GM13977 (cell line): ENCODE measurements at places on chromosomes 4 and X.

DNA sequence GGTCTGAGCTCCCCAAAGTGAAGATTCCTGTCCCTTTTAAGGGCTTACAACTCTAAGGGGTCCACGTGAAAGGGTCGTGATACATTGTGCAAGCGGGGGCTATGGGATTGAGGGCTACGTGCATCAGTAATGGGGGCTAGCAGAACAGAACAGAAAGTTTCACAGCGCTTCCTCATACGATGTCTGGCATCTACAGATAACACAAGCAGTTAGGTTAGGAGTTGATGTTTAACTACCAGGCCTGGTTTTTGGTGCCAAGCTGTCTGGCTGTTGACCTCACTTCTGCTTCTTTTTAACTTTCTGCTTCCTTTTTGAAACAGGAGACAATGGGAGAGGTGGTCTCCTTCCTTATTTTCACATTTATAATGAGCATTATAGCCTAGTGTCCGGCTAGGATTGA lies 368.6 kb upstream of the CXorf51A start:
- DNase-seq = no peak

DNA sequence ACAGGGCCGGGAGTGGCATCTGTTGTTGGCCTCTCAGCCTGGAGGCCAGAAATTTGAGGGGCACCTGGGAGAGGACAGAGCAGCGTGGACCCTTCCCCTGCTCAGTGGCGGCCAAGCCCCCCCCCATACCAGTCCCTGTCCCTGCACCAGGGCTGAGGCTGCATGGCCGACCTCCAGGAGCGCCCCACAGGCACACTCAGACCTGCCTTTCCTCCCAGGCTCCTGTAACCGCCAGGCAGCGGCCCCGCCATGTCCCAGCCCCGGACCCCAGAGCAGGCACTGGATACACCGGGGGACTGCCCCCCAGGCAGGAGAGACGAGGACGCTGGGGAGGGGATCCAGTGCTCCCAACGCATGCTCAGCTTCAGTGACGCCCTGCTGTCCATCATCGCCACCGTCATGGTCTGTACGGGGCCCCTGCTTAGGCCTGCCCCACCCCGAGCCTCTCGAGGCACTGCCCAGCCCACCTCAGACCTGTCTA lies 15.3 kb downstream of the TMEM175 start:
- no peak for DNase-seq

- DNase-seq = peak; percentile 14
Measured at GRCh38 chrX:28177202-28177601, 196.0 kb upstream of the DCAF8L1 start.

DNA sequence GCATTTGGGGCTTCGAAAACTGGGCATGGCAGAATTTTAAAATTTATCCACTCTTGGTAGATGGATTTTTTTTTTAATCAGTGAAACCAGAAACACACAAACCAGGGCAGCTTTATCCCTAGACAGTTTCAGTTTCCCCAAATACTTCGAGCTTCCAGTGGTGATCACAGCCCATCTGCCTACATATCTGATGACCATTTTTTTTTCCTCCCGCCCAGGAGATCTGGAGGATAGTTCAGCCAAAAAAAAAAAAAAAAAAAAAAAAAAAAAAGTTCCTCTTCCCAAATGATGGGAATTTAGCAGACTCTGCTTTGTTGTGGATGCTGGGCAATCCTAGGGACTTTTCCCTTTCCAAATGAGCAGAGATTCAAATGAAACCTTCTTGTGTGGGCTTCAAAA lies 1.0 kb upstream of the TBC1D9 start:
- peak; percentile 20 for DNase-seq

DNA sequence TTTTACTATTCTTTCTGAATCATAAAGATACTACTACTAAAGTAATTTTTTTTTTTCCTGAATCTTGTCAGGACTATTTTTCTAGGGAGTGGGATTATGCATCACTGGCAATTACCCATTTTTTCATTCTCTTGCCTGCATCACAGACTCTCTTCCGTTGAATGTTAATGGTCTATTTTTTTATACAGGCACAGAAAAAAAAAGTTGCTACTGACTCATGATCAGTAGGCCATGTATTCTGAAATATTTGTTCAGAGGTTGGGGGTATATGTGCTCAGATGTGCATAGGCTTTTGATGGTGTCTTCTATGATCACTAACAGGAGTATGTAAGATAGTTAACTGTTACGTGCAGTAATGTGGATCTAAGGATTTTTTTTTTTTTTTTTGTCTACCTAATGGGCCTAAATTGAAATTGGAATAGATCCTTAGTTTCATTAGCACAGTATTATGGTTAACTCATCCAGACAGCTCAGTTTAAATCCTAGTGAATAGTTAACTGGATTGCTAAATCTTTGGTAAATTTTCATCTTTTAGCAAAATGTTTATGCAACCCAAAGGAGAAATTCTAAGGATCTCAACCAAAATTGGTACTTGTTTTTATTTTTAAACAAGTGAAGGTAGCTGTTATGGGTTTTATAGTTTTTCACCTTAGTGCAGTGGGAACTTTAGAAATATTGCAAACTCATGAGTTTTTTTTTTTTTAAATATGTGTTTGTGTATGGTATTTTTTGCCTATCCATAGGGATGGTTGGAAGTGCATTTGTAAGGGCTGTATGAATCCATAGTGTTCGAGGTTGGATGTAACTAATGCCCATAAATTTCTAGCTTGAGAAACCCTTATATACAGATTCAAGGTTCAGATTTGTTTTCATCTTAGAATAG lies 12.1 kb downstream of the BMP2K start:
- no peak for DNase-seq

- DNase-seq = peak; percentile 93
Measured at GRCh38 chr4:153344131-153345011, at the start of gene MND1. MND1 (plus strand) TSS chr4:153344688; CDS start chr4:153344738, 50 bp downstream.

- DNase-seq = no peak
Measured at GRCh38 chr4:139791681-139792080, 126.1 kb downstream of the MGST2 start.

GRCh38 chr4:43244688-43245382 lies 352.3 kb downstream of the GRXCR1 start:
- peak; percentile 54 for DNase-seq

- DNase-seq = no peak
Measured at GRCh38 chr4:3870567-3870962, 104.4 kb downstream of the ADRA2C start.

- no peak for DNase-seq
Measured at GRCh38 chrX:54093159-54093558, 48.9 kb upstream of the PHF8 start.

DNA sequence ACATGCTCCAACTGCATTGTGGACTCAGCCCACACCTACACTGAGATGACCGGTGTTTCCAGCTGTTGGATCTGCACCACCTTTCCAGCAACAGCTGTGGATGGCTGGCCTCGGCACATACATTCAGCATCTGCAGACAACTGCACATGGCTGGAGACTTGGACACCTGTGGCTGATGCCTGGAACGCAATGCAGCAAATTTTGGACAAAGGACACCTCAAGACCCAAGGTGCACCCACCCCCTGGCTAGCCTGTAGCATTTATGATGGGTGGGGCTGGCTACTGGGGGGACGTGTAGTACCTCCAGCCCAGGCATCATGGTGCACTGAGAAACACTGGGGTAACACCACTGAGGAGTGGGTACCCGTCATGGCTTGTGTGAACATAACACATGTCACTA lies 57.3 kb upstream of the CCDC149 start:
- DNase-seq = no peak

DNA sequence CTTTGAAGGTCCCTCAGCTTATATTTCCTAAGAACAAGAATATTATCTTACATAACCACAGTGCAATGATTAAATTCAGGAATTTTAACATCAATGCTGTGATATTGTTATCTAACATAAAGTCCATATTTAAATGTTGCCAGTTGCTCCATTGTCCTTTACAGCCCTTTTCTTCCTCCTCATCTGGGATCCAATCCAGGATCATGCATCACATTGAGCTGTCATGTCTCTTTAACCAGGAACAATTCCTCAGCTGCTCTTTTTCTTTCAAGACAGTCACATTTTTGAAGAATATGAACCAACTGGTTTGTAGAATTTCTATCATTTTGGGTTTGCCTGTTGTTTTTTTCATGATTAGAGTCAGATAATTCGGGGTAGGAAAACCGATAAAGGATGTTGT lies 12.0 kb downstream of the TMSB4X start:
- no peak for DNase-seq

DNA sequence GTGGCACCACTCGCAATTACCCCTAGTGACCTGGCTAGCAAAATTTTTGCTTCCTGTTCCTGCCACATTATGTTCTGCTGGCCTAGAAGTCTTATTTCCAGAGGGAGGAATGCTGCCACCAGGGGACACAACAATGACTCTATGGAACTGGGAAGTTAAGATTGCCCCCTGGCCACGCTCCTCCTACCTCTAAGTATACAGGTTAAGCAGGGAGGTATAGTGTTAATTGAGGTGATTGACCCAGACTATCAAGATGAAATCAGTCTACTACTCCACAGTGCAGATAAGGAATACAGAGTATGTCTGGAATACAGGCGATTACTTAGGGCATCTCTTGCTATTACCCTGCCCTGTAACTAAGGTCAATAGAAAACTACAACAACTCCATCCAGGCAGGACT lies 48.8 kb upstream of the SMARCAD1 start:
- DNase-seq = no peak

GRCh38 chr4:66575008-66575696 lies 904.9 kb upstream of the EPHA5 start:
- no peak for DNase-seq

GRCh38 chr4:2395584-2395983 lies 22.9 kb downstream of the ZFYVE28 start:
- DNase-seq = no peak

GRCh38 chrX:107978707-107979307 lies 3.4 kb downstream of the TEX13B start:
- no peak for DNase-seq

DNA sequence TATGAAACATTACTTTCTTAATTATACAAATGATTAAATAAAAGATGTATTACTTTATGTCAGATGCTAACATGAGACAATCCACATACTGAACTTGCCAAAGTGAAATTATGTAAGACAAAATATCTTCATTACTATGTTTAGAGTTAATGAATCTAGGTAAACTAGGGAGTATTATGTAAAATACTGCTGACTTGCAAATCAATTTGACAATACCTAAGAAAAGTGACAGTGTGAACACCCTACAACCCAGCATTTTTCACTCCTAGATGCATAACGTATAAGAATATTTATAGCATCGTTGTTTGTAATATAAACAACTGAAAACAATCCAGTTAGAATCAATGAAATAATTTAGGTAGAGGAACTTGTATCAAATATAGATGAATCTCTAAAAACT lies 546.3 kb downstream of the MAGEB5 start:
- no peak for DNase-seq

DNA sequence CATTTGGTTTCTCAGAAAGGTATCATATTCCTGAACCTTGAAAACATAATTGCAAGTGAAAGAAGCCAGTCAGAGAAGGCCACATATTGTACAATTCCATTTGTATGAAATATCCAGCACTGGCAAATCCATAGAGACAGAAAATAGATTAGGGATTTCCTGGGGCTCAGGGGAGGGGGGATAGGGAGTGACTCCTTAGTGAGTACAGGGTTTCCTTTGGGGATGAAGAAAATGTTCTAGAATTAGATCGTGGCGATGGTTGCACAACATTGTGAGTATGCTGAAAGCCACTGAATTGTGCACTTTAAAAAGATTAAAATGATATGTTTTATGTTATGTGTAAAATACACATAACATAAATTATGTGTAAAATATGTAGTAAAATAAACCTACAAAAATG lies 10.3 kb downstream of the XPNPEP2 start:
- DNase-seq = no peak

- no peak for DNase-seq
Measured at GRCh38 chrX:39749728-39750127, 348.0 kb downstream of the BCOR start.

DNA sequence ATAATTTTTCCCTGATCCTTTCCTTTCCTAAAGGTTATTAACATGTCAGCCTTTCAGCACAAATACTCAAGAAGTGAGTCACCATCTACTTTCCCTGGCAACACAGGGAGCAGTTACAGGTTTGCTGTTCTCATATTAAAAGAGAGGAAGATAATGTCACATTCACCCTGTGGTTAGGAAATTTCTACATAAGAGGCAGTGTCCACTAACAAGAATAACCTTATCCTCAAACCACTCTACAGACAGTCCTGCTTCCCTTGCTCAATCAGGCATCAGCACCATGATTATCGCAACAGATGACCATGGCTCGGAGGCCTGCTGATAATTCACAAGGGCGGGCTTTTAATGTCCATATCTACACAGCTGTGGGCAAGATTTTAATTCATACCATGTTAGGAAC lies 30.9 kb downstream of the RNF150 start:
- no peak for DNase-seq

- no peak for DNase-seq
Measured at GRCh38 chrX:123169247-123169901, 14.7 kb upstream of the GRIA3 start.

DNA sequence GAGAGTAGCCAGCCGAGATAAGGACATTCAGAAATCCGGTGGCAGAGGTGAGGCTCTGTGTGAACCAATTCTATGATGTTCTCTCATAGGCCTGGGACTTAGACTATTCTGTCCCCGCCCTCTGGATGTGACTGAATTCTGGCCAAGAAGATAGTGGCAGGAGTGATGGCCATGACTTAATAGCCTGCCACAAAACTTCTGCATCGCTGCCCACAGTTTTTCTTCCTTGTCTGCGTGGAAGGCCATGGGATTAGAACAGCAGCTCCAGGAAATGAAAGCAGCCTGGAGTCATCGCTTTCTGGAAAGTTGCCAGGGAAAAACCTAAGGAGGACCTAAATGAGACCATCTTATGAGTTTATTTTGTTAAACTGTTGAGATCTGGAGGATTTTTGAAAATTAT lies 134.7 kb downstream of the F11 start:
- DNase-seq = no peak

DNA sequence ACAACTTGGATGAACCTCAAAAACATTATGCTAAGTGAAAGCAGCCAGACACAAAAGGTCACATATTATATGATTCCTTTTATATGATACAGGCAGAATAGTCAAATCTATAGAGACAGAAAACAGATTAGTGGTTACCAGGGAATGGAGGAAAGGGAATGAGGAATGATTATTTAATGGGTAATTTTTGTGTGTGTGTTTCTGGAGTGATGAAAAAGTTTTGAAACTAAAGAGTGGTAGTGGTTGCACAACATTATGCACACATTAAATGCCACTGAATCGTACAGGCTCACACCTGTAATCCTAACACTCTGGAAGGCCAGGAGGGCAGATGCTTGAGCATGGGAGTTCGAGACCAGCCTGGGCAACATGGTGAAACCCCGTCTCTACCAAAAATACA lies 19.6 kb upstream of the SOD3 start:
- DNase-seq = no peak
